ENCODE measurements at places on chromosomes 7 and 10.

DNA sequence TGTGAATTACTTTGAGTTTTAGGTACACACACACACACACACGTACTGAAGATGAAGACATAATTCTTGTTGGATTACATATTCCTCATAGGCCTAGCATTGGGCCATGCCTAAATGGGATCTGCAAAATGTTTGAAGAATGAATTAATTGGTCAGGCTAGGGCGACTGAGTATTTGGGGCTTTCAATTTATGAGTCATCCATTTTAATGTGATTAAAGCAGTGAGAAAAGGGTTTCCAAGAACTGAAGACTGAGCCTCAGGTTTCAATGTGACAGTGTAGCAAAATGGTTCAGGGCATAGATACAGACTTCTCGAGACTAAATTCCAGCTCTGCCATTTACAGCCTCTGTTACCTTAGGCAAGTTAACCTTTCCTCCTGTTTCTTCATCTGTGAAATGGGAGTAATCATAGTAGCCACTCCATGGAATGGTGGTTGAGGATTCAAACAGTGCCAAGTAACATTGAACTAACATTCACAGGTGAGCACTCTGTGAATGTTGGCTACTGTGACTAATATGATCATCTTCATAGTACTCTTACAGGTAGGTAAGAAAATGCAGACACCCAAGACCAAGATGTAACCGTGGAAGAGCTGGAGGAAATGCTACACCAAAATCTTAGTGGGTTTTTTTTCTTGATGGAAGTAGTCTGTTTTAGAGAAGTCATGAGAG, 7.6 kb downstream of the BPGM start:
- no peak for DNase-seq

DNA sequence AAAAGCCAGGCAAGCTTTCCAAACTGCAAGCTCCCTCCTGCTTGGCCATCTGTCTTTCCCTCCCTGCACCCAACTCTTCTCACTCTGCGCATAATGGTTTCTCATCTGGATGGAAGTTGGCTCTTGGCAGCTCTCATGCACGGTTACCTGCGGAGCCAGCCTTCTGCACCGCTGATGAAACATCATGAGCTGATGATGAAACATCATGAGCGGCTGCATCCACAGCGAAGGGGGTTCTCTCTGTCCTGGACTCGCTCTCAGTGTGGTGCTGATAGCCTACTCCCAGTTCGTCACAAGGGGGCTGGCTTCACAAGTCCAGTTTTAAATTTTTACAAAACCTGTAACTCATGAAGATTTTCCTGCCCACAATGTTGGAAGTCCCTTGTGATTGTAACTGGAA, 457.5 kb downstream of the ACTR3B start:
- DNase-seq = no peak

DNA sequence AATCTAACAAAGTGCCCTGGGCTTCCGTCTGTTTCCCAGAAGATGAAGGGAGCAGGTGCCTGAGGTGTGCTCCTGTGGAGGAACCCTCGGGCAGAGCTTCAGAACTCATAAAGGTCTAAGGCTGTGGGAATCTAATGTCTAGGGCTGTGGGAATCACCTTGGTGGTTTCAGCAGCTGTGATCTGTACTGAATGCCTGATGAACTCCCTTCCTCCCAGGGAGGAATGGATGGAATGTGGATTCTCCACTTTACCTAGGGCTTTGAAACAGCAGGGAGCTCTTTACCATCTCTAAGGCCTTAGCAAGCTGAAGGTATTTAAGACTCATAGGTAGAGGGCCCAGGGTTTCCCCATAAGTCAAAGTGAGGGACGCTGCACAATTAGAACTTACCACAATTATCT, 36.0 kb upstream of the SEMA3E start:
- DNase-seq = no peak

- no peak for DNase-seq
Measured at GRCh38 chr10:42428534-42428933, 209.8 kb downstream of the ZNF33B start.

DNA sequence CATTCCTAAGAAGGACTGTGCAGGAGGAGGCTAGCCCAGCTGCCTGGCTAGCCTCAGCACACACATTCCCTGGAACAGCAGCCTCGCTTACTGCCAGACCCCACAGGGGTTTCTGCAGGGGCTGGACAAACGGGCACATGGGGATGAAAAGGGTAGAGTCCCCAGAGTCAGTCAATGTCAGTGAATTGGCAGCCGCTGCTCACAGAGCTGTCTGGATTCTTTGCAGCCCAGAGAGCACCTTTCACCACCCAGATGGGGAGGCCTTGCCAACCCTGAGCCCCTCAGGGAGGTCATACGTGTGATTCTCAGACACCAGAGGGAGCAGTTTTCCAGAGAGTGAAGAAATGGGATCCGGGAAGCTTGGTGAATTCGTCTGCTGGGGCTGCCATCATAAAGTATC, 143.3 kb downstream of the KCNMA1 start:
- no peak for DNase-seq

DNA sequence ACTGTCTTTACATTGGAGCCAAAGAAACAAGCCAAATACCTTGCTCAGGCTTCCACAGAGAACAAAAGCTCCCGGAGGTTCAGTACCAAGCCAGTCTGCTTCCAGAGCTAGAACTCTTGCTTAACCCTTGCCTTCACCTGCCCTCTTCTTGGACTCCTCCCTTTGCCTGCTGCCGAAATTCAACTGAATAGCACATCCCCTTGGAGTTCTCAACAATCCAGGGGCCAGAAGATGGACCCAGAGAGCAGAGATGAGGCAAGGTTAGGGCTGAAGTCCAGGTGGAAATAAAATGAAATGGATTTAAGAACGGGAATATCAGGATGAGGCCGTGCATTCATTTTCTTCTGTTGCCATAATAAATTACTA, 876 bp upstream of the PIK3AP1 start:
- DNase-seq = no peak

GRCh38 chr10:124522933-124523871, 61.6 kb downstream of the LHPP start:
- DNase-seq = no peak

DNA sequence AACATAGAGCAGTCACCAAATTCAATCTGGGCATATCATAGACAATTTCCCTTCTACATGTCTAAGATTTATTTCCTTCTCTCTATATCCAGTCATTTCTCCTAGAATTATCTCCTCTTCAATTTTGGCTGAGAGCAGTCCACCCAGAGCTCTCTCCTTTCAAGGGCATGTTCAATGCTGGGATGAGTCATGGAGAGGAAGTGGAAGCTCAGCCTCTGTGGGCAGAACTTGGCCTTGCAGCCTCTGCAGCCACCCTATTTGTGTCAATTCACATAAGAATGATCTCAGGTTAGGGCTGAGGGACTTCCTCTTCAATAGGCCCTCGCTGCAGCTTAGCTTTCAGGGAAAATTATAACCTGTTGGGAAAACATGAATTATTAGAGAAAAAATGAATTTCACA, 560.8 kb downstream of the POM121L12 start:
- DNase-seq = no peak
